ENCODE measurements at places on chromosomes 13 and 19. TPM values are rescaled to one million over a fixed set of nuclear protein-coding genes. Genes with fewer than 3 reads are reported as not detected.

- no peak for DNase-seq
Observed at GRCh38 chr19:44890366-44891015, 563 bp upstream of the TOMM40 start.

DNA sequence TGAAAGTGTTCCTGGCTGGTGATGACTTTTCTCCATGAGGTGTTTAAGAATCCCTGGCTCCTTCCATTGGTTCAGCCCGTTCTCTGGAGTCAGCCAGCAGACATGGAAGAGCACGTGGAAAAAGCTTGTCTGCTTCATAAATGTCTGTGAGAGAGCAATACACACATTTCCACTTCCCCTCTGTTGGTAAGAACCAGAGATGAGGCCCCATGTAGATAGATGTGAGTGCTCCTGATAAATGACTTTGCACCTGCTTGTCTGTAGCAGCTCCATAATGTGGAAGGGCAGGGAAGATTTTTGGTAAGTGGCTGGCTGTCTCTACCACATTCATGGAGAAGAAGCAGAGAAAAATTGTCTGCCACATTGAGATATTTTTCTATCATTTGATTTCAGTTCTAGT lies 325.8 kb downstream of the LMO7 start:
- DNase-seq = no peak

GRCh38 chr13:81184556-81185265 lies 843.8 kb upstream of the SPRY2 start:
- no peak for DNase-seq

DNA sequence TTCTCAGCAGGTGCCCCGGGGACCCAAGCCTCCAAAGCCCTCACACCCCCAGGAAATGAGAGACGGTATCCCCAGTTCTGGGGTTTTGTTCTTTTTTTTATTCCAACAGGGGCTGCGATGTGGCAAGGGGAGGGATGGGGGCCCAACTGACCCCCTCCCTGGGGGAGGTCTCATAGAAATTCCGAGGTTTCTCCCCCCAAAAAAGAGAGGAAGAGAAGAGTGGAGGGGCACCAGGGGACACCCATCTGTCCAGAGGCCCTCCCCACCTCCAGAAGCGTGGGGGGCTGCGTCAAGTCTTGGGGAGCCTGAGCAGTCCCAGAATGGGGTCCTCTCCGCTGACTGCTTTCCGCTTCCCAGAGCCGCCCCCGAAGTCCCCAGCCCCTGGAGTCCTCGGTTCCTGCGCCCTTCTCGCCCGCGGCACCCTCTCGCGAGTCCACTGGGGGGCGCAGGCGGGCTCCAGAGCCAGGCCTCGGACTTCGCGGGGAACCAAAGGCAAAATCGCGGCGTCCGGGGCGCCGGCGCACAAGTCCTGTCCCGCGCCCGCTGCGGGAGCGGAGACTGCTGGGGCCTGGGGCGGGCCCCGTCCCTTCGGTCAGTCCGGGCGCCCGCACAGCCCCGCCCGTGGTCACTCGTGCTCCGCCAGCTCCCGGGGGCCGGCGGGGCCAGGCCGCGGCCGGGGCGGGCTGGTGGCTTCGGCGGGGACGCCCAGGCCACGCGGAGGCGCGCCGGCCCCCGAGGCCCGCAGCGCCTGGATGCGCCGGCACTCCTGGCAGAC lies 4.4 kb upstream of the ATP1A3 start:
- DNase-seq = peak; percentile 43

- no peak for DNase-seq
Observed at GRCh38 chr13:33745370-33746324, 72.3 kb upstream of the RFC3 start.

GRCh38 chr13:98871727-98872126 lies 106.1 kb downstream of the DOCK9 start:
- no peak for DNase-seq

DNA sequence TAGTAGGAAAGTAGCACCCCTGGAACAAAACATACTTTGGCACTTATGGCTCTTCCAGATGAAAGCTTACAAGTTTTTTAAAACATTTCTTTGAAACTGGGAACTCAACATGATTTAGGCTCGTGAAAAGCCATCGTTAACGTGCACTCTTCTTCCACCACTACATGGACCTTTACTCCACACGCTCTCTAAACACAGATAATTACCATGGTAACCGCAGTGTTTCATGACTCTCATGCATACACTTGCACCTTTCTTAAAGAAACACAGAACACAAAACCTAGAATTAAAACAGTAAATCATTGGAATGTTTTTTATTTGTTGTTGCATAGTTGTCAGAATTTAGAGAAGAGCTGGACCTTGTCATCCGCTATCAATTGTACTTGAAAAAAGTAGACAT lies 154.3 kb downstream of the FGF9 start:
- DNase-seq = no peak

GRCh38 chr19:2788237-2788636 lies 2.9 kb downstream of the THOP1 start:
- no peak for DNase-seq

- DNase-seq = peak; percentile 78
Observed at GRCh38 chr19:7340959-7341837, 7.5 kb upstream of the ARHGEF18 start.

- DNase-seq = no peak
Observed at GRCh38 chr13:75399168-75399878, 82.6 kb downstream of the TBC1D4 start.

DNA sequence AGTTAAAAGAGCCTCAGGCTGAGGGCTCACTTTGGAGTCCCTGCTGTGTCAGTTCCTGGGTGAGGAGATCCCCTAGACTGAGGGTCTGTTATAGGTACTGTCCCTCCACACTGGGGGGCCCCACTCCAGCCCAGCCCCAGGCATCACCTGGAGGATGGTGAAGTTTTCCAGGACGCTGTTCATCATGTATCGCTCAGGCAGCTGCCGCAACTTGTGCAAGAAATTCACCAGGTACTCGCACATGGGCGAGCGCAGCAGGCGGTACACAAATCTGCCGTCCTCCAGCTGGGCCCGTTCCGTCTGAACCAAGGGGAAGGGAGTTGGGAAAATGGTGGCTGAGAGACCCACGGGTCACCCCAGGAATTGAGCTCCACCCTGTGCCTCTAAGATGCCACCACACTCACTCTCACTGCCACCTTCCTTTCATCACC lies 7.1 kb downstream of the CD37 start:
- no peak for DNase-seq

GRCh38 chr19:7772752-7773291 lies 9.8 kb downstream of the CLEC4M start:
- no peak for DNase-seq

DNA sequence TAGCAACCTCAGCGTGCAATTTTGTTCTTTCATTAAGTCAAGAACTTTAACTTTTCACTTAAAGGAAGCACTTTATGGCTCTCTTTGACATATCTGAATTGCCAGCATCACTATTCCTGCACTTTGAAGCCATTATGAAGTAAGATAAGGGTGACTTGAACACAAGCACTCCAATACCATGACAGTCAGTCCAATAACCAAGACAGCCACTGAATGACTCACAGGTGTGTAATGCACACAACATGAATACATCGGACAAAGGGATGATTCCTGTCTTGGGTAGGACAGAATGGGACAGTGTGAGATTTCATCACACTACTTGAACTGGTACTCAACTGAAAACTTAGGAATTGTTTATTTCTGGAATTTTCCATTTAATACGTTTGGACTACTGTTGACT lies 233.7 kb upstream of the IPO5 start:
- no peak for DNase-seq

DNA sequence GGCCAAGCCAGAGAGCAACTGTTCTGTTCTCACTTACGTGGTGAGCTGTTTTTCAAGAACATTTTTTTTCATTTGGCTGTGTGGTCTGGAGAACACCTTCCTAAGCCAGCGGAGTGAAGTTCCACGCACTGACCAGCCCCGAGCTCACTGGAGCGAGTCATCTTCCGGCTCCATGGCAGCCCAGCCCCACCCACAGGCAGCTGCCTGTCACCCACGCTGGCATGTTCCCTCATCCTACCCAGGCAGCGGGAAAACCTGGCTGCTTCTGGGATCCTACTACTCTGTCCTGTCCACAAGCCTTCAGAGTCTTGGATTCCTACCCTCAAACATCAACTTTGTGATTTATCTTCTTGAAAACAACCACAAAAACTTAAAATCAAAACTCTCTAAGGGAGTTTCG lies 76.2 kb downstream of the GGACT start:
- DNase-seq = no peak

The ASF1B gene
- total RNA-seq = 3.0 TPM

The PLK5 gene
- not detected for total RNA-seq

The OR10H2 gene
- total RNA-seq = not detected

The C13orf42 gene
- total RNA-seq = not detected

The C3 gene
- total RNA-seq = 1,073 TPM

The FGF21 gene
- total RNA-seq = not detected
